ENCODE measurements at places on chromosomes 6 and 20.

DNA sequence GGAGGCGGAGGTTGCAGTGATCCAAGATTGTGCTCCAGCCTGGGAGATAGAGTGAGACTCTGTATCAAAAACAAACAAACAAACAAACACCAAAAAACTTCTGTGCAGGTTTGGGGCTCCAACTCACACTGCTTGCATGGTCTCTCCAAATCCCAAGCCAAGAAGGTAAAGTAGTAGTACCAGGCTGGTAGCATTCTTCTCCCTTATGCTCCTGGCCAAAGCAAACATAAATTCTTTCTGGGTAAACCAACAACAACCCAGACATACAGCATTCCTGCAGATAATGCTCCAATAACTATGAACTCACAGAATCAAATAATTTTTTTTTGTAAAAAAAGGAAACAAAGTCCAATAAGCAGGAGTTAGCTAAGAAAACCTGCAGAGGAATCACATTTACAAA lies 57.8 kb upstream of the KLHL31 start:
- DNase-seq: no peak

DNA sequence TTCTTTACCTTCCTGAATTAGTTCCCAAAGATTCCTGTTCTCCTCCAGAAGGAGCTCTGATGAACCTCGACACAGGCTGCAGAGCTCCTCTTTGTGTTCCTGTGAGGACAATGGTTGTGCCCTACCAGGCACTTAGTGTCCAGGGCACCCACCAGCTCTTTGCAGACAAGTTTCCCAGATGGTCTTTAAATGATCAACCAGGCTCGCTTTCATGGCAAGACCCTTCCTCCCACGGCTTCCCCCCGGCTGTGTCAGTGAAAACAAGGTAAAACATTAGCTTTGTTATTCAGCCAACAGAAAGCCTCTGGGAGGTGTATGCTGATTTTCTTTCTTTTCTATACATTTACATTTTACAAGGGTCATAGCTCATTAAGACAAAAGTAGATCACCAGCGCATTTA lies 32.3 kb upstream of the CNKSR3 start:
- DNase-seq: no peak

DNA sequence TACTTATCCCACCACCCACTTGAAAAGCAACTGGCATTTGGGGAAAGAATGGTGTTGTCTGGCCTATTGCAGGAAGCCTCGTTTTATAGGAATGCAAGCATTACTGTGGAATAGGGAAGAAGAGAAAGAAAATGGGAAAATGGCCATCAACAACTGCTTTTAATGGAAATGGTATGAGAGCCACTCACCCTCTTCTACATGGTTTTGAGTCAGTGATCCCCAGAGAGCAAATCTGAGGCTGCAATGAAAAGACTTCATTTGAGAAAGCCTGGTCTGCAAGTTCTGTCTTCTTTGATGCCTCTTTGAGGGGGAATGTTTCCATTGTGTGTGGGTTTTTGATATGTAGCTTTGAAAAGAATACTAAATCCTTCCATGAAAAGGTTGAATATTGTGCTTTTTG lies 172.3 kb upstream of the HDDC2 start:
- DNase-seq: no peak

- peak; percentile 56 for DNase-seq
Observed at GRCh38 chr6:33082702-33083101, 6.9 kb downstream of the HLA-DPB1 start.

- no peak for DNase-seq
Observed at GRCh38 chr20:64153861-64154589, 10.2 kb upstream of the MYT1 start.

DNA sequence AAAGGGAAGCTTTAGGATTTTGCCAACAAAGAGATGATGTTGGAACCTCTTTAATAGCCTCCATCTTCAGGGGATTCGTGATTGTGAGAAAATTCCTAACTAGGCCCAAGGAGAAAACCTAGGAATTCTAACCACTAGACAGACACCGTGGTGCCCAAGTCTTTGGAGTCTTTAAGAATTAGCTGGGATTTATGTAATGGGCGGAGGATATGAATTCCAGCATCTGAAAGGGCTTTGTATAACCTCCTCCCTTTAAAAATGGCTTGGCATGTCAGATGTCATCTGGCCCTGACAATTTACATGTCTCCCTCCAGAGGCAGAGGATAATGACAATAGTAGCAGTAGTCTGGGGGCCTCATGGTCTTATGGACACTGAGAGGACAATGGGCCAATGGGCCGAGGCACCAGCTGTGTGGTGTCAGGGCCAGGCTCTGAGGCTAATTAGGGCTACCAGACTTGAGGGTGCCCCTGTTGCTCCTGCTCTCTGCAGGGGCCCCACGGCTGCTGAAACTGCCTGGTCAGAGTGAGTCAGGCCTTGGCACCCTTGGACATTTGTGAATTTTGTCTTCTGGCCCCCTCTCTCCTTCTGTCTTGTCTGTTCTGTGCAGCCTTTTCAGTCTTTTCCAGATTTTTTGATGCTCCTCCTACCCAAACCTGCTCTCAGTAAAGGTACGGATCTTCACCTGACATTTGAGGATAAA lies 113.9 kb downstream of the EDN1 start:
- no peak for DNase-seq

GRCh38 chr20:33796263-33796906 lies 14.8 kb upstream of the CHMP4B start:
- DNase-seq: no peak

DNA sequence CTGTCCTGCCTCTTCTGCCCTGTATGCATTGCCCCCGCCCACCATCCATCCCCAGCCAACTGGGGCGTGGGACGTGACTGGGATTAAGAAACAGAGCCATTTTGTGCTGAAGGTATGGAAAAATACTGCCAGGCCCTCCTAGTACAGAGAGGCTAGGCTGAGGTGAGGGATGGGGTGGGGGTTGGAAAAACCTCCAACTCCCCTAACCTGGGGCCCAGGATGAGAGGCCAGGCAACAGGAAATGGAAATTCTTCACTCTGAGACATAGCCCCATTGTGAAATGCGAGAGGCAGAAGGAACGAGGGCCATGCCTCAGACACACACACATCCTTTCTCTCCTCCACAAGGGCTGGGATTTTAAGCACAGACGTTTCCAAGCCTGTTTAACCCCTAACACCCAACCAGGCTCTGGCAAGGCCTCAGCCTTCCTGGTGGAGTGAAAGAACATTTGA lies 19.9 kb downstream of the KCNK5 start:
- peak; percentile 76 for DNase-seq

- peak; percentile 58 for DNase-seq
Observed at GRCh38 chr6:51913265-51913664, 174.1 kb downstream of the PKHD1 start.

GRCh38 chr6:79947191-79948186 lies at the start of gene ELOVL4:
TSS of gene ELOVL4 (minus strand) at chr6:79947553. CDS start at chr6:79947279, 274 bp downstream.
- peak; percentile 23 for DNase-seq

GRCh38 chr6:665403-666267 lies 8.7 kb upstream of the HUS1B start:
- no peak for DNase-seq

GRCh38 chr6:124867121-124867520 lies 95.1 kb upstream of the RNF217 start:
- DNase-seq: no peak

- no peak for DNase-seq
Observed at GRCh38 chr6:79780881-79781280, 149.8 kb downstream of the SH3BGRL2 start.

GRCh38 chr6:36556281-36556680 lies 9.0 kb upstream of the STK38 start:
- DNase-seq: peak; percentile 51

DNA sequence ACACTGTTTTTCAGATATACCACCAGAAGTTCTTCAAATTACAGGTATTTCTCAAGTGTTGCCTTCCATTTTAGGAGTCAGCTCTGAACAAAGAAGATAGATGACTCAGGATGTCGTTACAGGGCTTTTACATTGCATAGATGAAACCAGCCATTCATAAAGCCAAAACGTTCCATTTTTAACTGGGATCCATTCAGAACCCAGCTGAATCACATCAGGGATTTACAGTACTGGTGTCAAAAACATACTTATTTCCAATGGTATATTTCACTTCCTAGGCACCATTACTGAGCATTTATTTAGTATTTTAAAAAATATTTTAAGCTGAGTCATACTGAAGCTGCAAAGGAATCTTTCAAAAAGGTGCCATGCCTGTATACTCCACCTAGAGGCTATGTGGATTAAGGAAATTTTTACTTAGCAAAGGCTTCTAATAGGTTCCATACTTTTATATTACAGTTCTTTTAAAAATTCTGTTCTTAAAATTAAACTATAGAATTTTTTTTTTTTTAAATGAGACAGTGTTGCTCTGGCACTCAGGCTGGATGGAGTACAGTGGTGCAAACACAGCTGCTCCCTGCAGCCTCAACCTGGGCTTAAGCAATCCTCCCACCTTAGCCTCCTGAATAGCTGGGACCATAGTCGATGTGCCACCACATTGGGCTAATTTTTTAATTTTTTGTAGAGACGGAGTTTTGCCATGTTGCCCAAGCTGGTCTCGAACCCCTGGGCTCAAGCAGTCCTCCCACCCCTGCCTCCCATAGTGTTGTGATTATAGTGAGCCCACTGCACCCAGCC lies 2.6 kb downstream of the ASF1A start:
- DNase-seq: peak; percentile 78

DNA sequence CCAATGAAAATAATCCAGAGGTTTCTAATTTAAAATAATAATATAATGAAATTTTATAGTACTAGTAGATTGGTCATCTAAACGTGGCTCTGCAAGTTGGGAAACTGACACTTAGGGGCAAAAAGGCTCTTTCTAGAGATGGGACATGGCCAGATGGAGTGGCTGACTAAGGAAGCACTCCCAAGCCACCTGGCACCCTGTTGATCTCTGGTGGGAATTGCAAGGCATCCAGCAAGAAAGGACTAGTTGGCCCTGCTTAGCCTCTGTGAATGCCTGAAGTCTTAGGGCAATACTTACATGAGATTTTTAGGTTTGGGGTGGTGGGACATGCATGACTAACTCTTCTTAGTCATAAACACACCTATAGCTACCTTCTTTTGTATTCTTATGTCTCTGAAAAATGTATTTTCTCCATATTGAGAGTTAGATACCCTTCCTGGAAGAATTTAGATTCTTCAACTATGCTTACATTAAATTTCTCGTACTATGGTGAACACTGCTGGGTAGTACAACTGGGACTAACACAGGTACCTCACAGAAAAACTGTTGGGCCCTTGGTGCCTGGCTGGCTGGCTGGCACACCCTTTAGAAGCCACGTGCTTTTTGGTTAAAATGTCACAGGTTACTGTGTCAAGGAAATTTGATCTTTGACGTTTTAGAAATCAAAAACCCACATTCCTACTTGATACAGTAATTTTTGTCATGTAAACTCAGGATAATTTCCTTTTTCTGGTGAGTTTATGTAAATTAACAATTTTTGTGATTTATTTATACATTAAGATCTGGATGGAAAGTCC lies 25.0 kb upstream of the SH3BGRL2 start:
- DNase-seq: no peak

DNA sequence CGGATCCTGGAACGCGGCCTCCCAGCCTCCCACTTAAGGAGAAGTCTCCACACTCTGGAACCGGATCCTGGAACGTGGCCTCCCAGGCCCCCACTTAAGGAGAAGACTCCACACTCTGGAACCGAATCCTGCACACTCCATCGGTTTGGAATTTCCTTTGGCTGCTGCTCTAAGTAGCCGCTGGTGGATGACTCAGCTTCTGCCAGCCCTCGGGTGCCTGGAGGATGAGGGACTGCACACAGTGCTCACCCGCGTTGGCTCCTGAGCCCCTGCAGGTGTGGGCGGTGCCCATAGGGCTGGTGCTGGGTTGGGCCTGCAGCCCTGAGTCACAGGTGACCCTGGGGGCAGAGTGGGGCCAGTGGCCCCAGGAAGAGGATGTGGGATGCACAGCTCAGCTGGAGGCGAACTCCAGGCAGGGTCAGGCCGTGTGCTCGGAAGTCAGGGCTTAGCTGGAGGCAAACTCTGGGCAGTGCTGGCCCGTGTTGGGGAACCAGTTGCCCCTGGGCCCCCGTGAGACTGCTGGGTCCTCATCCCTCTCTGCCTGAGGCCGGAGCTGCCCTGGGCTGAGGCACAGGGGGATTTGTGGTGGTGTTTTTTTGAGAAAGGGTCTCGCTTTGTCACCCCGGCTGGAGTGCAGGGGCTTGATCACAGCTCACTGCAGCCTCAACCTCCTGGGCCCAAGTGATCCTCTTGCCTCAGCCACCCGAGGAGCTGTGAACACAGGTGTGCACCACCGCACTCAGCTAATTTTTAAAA lies 13.9 kb upstream of the TNFRSF6B start:
- peak; percentile 72 for DNase-seq

DNA sequence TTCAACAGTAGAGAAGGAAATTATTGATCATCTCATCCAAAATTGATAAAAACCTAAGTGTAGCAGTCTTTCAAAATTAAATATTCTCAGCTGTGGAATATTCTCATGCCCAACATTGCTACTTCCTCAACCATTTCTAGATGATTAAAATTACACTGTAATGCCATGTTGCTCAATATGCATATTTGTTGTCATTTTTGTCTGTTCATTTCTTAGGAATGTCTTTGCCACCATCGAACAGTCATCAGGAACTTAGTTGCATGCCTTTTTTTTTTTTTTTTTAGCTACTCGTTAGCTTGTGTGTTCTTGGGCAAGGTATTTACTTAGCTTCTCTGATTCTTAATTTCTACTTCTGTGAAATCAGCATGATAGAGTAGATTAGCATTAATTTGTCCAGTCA lies 188.6 kb downstream of the DTNBP1 start:
- DNase-seq: no peak

- DNase-seq: peak; percentile 53
Observed at GRCh38 chr20:46056970-46057855, 28.2 kb downstream of the SLC12A5 start.

DNA sequence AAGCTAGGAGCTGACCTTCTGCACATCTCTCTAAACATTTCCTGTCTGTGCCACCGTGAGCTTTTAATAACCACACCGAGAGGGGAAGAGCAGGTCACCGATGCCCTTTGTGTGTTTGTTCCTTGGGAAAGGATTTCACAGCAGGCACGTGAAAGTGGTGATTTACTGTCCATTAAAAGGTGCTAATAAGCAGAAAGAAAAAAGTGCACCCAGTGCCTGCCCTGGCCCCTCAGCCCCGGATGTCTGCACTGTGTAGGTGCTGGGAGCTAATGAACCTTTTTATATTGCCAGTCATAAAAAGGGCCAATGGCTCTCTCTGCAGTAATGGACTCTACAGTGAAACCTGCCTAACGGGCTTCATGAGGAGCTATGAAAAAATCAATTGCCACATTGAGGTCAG lies 312.6 kb downstream of the C6orf118 start:
- no peak for DNase-seq

- no peak for DNase-seq
Observed at GRCh38 chr6:132101535-132101934, 150.4 kb upstream of the CCN2 start.

GRCh38 chr20:56981301-56981700 lies 285.1 kb downstream of the BMP7 start:
- no peak for DNase-seq

- no peak for DNase-seq
Observed at GRCh38 chr6:160041608-160042007, 72.7 kb downstream of the IGF2R start.

GRCh38 chr20:36815454-36816091 lies 42.0 kb upstream of the DSN1 start:
- no peak for DNase-seq

DNA sequence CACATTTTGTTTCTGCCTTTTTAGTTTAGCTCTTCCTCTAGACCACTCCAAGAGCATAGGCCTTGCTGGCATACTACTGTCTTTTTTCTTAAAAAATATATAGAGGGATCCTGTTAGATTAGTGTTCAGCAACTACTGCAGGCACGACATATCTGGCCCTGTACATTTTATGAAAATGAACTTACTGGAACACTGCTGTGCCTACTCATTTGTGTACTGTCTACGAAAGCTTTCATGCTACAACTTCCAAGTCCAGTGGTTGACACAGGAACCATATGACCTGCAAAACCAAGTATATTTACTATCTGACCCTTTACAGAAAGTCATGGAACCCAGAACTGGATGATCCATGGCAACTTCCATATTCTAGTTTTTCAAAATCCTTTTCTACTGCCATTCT lies 66.6 kb upstream of the SPTLC3 start:
- DNase-seq: no peak

All from NB4 (cell line).